ENCODE measurements at places on chromosomes 12 and 14.

GRCh38 chr12:42698213-42698612, 108.7 kb upstream of the PRICKLE1 start:
- DNase-seq: no peak

DNA sequence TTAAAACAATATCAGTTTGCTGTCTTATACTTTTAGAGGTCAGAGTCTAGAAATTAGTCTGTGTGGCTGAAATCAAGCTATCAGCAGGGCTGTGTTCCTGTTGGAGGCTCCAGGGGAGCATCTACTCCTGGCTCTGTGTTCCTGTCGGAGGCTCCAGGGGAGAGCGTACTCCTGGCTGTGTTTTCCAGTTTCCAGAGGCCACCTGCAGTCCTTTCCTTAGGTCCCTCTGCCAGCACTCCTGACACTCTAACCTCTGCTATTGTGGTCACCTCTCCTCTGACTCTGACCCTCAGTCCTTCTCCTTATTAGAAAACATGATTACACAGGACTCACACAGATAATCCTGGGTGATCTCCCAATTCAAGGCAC, 1140.7 kb upstream of the TMEM132C start:
- no peak for DNase-seq

GRCh38 chr12:112598626-112599025, 179.9 kb downstream of the PTPN11 start:
- no peak for DNase-seq

GRCh38 chr12:124466216-124467128, 100.9 kb downstream of the NCOR2 start:
- DNase-seq: peak; percentile 13

GRCh38 chr14:50560931-50561285, 963 bp downstream of the ATL1 start:
- peak; percentile 80 for DNase-seq

DNA sequence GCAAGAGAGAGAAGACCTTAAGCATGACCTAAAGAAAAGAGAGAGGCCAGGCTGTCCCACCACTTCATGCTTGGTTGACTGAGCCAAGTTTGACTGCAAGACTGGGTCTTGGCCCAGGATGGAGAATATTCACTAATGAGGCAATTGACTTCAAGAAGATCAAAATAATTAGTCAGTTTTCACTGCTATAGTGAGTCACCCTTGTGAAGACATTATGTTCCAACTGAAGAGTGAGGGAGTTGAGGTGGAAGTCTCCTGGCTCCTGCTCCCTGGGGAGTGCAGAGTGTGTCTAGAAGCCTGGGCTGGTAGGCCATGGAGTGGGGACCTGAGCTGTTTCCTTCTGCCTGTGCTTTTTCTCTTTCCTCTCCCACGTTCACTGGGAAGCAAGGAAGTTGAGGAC, 117.6 kb downstream of the CACNA1C start:
- no peak for DNase-seq

GRCh38 chr14:104132981-104133380, 5.4 kb upstream of the KIF26A start:
- DNase-seq: no peak

DNA sequence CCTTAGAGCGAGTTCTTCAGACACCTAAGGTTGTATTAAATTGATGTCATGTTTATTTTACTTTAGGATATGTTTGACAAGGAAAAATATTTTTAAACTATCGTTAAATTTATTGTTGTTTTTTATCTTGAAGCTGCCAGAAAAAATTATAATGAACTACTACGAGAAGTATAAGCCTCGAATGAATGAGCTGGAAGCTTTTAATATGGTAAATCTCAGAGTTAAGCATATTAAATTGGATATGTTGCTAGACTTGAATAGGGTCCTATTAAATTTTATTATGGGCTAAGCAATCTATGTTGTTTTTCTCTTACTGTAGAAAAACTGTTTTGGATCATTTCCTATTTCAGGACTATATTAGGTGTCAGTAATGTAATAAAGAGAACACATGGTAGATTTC, 118.2 kb downstream of the METTL25 start:
- no peak for DNase-seq

DNA sequence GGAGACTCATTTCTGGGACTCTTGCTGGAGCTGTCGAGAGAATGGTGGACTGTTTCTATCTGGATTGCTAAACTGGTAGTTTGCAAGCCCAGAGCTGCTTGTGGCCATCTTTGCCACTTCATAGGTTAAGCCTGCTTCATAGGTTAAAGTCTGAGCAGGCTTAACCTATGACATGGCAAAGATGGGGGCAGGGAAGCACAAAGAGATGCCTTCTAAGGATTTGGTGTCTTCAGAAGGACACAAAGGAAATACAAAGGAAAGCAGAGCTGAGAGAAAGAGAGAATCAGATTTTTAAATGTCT, 78.4 kb upstream of the MAX start:
- no peak for DNase-seq

DNA sequence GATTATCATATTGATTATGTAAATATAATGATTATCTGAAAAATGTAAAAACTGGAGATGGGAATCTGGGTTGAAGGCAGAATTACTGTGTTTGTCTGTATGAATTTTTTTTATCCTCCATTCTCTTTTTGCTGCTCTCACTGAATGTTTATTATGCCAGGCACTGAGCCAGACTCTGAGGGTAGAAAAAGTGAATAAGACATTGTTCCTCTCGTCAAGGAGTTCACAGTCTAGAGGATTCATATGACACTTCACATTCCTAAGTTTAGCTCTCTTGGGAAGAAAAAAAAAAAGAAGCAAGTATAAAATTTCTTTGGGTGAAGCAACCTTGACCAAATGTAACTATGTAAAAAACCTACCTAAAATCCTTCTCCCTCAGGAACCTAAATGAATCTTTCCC, 120.9 kb upstream of the LMO3 start:
- no peak for DNase-seq

DNA sequence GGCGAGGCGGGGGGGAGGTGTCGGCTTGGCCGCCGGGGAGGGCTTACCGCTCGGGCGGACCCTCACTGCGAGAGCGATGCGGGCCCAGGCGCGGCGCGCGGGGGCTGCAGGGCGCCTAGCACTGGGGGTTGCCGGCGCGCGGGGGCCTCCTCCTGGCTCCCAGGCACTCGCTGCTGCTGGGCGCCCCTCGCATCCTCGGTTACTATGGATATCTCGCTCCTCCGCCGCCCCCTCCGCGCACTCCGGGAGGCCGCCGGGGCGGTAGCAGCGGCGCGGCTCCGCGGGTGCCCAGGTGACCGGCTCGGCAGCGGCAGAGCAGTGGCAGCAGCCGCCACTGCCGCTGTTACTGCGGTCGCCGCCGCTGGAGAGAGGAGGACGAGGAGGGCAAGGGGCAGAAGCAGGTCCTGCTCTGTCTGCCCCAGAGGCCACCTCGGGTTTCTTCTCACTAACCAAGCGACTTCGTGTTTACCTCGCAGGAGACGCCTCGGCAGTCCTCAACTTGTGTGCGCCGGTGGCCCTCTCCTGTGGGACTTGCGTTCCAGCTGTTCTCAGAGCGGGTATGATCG, 250.1 kb downstream of the APAF1 start:
- DNase-seq: peak; percentile 65

DNA sequence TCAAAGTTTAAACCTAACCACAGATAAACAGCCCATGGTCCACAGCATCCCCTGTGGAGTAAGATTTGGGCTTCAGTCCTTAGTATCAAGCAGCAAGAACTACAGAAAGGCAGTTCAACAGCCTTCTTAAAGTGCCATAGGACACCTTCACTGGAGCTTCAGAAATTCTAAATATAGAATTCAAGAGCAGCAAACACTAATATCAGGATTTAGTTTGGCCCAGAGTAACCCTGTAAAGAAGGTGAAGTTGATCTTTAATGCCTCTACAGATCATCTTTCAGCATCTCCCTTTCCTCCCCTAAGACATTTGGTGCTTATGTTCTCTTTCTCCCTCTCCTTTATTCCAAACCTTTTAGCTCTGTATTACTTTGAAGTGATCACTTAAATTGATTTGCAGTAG, 59.5 kb upstream of the ARHGAP5 start:
- no peak for DNase-seq

DNA sequence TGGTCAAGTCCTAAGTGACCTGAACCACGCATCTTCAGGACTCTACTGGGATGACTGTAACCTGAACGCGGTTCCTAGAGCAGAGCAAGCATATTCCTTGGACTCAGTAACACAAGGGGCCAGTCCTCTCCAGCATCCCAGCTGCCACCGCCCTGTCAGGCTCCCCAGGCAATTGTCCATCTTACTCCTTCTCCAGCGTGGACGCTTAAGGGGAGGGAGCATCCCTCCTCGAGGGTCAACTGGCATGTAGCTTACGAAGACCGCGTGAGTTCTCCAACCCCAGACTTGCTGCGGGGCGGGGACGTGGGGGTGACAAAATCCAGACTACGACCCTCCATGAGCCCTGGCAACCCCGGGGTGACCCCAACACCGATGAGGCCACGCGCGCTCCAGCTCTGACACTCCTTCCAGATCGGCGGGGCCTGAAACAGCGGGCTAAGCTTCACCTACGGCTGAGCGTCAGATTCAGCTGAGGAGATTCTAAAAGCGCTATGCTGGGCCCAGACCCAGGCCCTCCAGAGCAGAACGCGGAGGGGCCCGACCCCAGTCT, 846 bp upstream of the MTHFD1 start:
- DNase-seq: peak; percentile 7

- no peak for DNase-seq
Observed at GRCh38 chr12:67697967-67698366, 49.4 kb downstream of the DYRK2 start.

GRCh38 chr14:23030936-23031335, 3.8 kb downstream of the PSMB5 start:
- DNase-seq: no peak

DNA sequence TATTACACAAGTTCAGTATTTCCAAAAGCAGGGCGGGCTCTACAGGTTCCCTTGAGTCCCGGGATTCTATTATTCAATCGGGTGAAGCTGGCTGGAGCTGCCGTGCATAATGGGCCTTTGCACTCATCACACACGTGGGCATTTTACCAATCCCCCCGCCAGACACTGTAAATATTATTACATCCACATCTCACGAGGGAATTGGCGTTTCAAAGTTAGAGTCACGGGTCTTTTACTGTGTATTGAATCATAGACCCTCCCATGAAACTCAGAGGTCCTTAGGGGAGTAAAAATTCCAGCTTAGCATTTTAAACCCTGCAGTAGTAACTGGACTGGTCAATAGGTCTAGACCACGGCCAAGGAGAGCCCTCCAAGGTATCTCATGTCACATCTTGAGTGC, 70.3 kb downstream of the MAP1LC3B2 start:
- DNase-seq: no peak

DNA sequence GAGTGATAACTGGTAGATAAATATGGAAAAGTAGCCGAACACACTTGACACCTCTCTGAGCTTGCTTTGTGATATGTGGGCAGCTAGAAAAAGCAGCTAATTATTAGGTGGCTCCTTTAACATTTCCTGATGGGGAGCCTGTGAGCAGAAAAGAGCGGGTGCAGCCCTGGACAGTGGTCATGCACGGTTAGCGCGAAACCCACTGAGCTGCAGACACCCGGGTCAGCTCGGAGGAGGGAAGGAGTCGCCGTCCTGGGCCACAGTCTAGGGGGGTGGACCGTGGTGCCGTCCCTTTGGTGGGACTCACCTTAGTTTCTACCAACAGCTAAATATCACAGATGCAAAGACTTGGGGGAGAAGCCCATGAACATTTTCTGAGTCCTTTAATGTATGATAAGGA, 6.6 kb downstream of the COA8 start:
- no peak for DNase-seq

DNA sequence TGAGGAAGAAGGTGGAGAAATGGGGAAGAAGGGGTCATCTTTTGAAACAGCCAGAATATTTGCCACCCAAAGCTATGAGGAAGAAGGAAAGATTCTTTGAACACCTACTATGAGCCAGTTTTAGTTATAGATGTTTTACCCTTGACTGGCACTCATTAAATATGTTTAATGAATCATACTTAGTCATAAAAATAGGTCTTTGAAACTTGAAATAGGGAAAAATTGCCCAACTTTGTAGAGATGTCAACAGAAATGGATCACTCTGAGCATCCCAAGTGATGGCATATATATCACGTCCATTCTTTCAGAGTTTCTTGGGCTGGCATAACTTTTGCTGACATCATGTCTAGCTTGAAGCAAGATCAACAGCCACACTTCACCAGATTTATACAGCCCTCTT, 263.5 kb downstream of the RPAP3 start:
- DNase-seq: no peak

- no peak for DNase-seq
Observed at GRCh38 chr12:89552376-89552775, 26.5 kb upstream of the POC1B start.

- DNase-seq: no peak
Observed at GRCh38 chr14:73255693-73256225, 18.5 kb downstream of the PAPLN start.

GRCh38 chr14:76808011-76808410, 4.7 kb downstream of the ANGEL1 start:
- no peak for DNase-seq

DNA sequence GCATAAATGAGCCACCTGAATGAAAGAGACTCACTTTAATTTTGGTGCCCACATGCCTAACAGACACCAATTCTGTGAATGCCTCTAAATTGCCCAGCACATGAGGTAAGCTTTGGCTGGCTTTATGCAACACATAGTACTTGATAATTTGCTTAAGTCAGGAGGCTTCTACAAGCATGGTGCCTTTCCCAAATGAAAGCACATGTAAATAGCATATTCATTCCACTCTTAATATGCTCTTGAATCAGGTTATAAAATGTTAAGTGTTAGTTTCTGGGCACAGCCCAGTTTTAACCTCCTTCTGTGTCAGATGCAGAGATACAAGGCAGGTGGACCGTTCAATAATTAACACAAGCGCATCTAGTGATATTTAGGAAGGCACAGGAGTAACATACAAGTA, 15.6 kb downstream of the TMCC3 start:
- no peak for DNase-seq

- DNase-seq: no peak
Observed at GRCh38 chr12:106631150-106631549, 48.3 kb downstream of the RFX4 start.

All from NCI-H2081 (cell line).